Astrocyte (in vitro differentiated cells and primary cell): ENCODE measurements at places on chromosomes 2 and 18.

- no peak for DNase-seq
Measured at GRCh38 chr2:213148572-213149261, 2.7 kb downstream of the IKZF2 start.

- DNase-seq, result peak; percentile 11
Measured at GRCh38 chr2:143717536-143718168, 588.4 kb downstream of the ARHGAP15 start.

DNA sequence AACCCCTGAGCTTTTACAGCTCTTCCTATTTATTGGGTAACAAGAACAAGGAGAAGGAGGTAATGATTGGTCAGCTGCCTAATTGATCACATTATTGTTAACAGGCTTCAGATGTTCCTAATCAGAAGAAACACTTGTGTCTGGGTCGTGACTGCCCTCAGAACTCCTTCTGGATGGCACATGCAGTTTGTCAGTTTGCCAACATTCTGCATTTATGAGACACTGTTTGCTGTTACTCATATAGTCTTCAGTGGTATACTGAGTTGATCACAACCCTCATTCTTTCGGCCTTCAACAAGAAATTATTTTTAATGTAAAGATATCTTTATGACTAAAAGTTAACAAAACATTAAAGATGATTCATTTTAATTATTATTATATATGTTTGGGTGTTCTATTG, 95.7 kb upstream of the DOCK10 start:
- no peak for DNase-seq

- DNase-seq, result no peak
Measured at GRCh38 chr2:182103526-182103925, 117.9 kb downstream of the PPP1R1C start.

GRCh38 chr2:28209864-28210263, 182.8 kb upstream of the FOSL2 start:
- no peak for DNase-seq

GRCh38 chr2:166297951-166298350, 77.8 kb downstream of the SCN9A start:
- DNase-seq, result no peak

DNA sequence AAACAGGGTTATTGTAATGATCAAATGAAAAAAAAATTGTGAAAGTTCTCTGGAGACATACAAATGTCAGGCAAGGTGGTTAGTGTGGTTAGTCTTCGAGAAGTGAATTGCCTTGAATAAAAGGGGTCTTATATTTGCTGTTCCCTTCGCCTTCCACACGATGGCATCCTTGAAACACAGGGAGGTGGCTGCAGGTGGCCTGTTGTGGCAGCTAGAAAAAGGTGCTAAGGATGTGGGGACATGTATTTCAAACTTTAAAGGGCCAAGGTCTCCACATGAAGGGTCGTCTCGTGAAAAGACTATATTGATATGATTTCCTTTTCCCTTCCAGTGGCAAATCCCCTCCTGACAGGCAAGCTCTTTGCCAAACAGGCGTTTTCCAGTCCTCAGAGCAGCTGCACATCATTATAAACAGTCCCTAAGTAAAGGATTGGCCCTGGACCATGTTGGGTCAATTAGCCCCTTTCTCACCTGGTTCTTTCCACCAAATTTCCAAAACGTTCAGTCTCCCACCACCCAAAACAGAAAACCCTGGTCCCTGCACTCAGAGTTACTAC, 68.5 kb downstream of the COPS8 start:
- DNase-seq, result peak; percentile 52

DNA sequence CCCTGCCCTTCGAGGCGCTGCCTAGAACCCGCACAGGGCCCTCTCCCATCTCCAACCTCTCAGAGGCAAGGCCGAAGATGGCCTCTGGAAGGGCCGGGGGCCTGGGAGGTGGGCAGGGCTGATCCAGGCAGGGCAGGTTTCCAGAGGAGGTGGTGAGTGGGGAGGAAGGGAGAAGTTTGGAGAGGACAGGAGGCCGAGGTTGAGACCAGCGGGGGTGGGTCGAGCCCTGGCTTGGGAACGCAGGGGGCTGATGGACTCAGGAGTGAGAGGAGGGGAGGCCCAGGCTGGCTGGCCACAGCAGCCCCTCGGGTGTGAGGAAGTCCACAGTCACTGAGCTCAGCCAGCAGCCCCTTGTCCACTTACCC, 10.5 kb downstream of the CAPN10 start:
- no peak for DNase-seq

- peak; percentile 46 for DNase-seq
Measured at GRCh38 chr2:36701391-36701795, 4.9 kb downstream of the VIT start.

GRCh38 chr2:49935449-49935848, 781.1 kb upstream of the FSHR start:
- DNase-seq, result no peak

GRCh38 chr18:42675810-42676209, 439.7 kb downstream of the RIT2 start:
- no peak for DNase-seq

DNA sequence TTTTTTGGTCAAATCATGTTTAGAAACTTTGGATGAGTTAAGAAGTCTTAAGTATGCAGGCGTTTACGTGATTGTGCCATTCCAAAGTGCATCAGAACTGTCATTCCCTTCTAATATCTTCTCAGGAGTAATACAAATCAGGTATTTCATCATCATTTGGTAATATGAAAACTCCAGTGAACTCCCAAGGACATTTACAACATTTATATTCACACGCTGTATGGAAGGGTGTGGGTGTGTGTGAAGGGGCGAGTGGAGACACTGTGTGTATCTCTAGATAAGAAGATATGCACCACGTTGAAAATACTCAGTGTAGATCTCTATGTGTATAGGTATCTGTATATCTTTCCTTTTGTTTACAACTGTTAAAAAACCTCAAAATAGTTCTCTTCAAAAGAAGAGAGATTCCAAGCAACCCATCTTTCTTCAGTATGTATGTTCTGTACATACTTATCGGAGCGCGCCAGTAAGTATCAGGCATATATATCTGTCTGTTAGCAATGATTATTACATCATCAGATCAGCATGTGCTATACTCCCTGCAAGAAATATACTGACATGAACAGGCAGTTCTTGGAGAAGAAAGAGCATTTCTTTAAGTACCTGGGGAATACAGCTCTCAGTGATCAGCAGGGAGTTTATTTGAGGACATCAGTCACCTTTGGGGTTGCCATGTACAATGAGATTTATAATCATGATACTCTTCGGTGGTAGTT, 29.3 kb downstream of the COX7A2L start:
- DNase-seq, result no peak
